ENCODE measurements at places on chromosomes 1 and 21.

DNA sequence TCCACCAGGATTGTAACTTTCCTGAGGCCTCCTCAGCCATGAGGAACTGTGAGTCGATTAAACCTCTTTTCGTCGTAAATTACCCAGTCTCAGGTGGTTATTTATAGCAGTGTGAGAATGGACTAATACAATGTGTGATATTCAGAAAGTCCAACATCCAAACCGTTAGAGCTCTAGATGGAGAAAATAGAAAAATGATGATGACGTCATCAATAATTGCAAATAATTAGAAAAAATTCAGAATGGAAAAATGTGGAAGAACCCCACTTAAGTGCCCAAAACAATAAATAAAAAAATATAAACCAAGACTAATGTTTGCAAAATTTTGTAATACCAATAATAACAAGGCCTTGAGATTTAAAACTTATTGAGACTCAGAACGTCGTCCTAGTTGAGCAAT is 103.0 kb upstream of the PLPPR5 start:
- DNase-seq: no peak

DNA sequence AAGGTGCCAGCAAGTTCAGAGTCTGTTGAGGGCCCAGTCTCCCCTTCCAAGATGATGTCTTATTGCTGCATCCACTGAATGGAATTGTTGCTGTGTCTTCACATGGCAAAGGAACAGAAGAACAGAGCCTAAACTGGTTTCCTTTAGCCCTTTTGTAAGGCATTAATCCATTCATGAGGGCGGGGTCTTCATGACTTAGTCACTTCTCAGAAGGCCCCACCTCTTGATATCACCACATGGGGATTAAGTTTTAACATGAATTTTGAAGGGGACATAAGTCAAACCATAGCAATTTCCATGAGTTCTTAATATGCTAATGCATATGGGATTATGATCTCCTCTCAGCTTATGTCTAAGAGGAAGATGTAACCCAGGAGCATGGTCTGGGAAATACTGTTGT is 182.9 kb downstream of the LRRC7 start:
- DNase-seq: no peak

DNA sequence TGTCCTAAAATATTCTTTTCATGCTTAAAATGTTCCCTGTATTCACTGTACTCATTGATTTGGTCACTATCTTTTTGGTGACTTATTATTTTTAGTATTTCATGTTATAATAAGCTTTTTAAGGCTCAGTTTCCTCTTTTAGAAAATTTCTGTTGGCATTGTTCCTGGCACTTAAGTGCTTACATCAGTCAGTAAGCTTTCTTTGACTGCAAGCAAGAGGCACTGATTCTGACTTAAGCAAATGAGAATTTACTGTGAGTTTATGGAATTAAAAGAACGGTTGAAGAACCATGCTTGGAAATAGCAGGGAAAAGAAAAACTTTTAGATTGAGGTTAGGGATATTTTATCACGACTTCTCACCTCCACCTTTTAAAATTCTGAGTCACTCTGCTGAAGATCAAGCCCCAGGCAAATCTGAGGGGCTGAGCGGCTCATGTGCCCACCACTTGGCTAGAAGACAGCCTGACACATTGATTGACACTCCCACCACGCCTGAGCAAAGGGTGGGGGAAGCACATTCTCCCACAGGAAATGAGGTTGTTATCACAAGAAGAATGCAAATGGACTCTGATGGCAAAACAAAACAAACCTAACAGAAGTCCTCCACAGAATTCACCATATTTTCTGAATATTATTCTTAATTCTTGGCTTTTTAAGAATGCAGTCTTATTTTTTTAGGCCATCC is 102.8 kb downstream of the KCTD3 start:
- DNase-seq: no peak

DNA sequence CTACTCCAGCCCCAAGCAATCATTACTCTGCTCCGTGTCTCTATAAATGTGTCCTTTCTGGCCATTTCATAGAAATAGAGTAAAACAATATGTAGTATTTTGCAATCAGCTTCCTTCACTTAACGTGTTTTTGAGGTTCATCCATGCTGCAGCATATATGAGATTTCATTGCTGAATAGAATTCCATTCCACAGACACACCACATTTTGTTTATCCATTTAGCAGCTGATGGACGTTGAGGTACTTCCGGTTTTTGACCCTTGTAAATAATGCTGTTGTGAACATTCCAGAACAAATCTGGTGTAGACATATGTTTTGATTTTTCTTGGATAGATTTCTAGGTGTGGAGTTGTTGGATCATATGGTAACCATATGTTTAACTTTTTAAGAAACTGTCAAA is 30.7 kb downstream of the ADAM30 start:
- DNase-seq: no peak

- no peak for DNase-seq
Observed at GRCh38 chr1:25020173-25020845, 90.2 kb upstream of the RUNX3 start.

DNA sequence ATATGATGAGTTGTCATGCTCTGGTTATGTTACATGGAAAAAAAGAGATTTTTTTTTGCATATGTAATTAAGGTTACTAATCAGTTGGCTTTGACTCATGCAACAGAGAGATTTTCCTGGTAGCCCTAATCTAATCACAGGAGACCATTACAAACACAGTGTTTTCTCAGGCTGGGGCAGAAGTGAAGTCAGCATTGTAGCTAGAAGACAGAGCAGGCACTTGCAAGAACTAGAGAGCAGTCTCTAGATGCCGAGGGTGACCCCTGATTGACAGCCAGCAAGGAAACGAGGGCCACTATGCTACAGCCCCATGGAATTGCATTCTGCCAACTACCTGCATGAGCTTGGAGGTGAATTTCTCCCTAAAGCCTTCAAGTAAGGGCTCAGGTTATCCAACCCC is 151.3 kb downstream of the RUNX1 start:
- no peak for DNase-seq

- DNase-seq: no peak
Observed at GRCh38 chr1:243827206-243827605, 22.8 kb downstream of the AKT3 start.

GRCh38 chr1:39690794-39691382 is 345 bp downstream of the HPCAL4 start:
- no peak for DNase-seq

DNA sequence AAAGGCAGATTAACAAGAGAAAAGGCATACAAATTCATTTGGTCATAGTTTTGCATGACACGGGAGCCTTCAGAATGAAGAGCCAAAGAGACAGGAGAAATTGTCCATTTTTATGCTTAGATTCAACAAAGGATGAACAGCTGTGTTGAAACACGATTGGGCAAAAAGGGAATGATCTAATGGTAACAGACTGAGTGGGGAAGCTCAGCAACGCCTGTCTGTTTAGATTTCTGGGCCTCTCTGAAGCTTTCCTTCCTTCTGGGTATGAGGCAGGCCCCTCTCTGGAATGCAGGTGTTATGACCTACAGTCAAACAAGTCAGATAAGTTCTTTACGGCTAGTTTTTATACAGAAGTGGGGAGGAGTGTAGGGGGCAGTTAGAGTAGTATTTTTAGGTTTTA is 154.6 kb downstream of the RGS7 start:
- DNase-seq: no peak

DNA sequence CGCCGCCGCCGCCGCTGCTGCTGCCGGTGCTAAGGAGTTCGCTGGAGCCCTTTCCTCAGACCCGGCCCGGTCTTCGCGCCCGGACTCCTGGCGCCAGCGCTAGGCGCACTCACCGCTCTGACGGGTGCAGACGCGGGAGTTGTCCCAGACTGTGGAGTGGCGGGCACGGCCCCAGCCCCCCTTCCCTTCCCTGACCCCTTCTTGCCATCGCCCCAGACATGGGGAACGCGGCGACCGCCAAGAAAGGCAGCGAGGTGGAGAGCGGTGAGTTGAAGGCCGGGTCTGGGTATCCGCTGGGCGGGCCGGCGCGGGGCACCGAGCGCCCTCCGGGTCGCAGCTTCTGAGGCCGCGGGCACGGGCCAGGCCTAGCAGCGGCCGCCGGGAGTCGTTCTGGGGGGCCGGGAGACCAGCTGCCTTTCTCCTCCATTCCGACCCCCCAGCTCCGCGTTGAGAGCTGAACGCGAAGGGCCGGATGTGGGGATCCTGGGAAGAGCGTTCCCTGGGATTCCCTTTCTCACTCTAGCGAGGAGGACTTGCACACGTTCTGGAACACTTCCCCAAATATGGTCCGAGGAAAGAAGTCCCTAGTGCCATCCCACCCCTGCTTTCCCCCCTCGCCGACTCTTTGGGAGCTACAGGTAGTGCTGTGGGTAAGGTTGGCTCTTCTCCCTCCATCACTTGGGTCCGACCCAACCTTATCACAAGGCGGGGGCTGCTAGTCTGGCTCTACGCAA is 65.8 kb upstream of the PRKACB start:
- DNase-seq: no peak

DNA sequence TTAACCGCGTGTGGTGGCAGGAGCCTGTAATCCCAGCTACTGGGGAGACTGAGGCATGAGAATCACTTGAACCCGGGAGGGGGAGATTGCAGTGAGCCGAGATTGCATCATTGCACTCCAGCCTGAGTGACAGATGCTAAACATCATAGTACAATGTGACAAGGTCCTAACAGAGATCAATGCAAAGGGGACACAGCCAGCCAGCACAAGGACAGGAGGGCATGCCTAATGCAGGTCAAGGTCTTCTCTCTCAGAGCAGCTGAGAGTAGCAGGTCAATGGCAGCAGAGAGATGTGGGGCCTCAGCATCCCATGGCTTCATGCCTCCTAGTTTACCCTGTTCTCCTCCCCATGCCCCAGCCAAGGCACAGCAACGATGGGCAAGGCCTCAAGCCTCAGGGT is 3.0 kb upstream of the SMIM11 start:
- no peak for DNase-seq

All from CD4-positive, alpha-beta T cell treated with Interleukin-6 at 100 ng/mL for 8 hours (primary cell).